ENCODE measurements at places on chromosomes 1 and 21.
A peak's percentile ranks its signal among the peaks of the same experiment; 100 is the strongest.

DNA sequence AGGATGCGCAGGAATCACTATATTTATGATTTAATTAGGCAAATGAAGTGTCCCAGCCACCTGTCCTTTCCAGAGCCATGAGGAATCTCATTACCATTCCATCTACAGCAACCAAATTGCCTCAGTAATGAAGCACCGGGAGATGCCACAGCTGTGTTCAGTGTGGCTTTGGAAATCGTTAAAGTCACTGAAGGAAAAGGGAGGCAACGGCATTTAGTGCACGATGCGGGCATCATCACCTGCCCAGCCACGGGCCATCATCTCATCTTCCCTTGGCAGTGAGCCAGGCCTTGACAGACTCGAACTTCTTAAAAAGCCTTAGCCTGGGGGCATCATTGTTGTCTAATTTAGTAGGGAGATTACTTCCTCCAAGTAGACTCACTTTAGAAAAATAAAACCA lies 67.8 kb downstream of the CNIH3 start:
- no peak for DNase-seq

DNA sequence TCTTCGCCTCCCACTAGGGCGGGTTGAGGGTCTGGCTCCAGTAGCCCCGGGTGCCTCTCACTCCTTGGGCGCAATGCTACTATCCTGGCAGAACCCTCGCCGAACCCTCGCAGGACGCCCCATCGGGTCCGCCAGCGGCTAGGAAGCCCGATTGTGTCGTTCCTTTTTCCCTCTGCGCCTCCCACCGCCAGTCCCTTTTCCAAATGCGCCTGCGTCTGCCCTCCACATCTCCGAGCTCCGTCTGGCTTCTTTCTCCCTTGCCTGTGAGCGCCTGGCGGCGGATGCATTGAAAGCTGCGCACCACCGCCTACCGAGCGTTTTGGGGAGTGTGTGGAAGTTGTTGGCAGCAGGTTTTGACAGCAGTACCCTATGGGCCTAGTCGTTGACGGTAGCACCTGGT lies 1.0 kb upstream of the DIRAS3 start:
- DNase-seq, result no peak

- DNase-seq, result no peak
These were observed 73.5 kb upstream of the NGF start for GRCh38 chr1:115411371-115412063.

DNA sequence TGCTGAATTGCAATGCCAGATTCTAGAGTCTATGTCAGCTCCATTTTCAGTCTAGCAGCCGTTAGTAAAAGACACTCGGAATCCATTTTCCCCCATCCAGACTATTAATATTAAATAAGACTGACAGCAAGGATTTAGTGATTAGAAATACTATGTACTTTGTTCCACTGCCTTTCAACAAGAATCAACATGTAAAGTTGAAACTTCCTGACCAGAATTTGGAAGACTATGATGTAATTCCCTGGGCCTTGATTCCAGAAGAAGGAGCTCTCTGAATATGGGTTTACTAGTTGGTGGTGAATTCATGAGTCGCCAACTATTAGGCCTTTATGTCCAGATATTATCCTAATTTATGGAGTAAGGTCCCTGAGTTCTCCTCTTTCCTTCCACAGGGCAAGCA lies 24.8 kb downstream of the KDM1A start:
- DNase-seq, result no peak

DNA sequence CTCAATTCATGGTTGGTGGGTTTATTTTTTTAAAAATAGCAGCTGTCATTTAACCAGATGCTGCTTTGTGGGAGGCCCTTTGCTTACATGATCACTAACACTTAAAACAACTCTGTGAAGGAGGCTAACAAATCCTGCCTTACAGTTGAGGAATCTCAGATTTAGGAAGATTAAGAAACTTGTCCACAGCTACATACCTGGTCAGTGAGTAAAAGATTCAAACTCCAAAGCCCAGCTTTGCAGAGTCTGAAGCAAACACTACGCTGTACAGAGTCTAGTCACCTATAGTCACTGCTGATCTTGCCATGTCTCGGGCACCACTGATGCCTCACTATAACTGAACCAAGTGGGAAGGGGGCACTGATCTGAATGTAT lies 535.4 kb downstream of the SMYD3 start:
- no peak for DNase-seq

DNA sequence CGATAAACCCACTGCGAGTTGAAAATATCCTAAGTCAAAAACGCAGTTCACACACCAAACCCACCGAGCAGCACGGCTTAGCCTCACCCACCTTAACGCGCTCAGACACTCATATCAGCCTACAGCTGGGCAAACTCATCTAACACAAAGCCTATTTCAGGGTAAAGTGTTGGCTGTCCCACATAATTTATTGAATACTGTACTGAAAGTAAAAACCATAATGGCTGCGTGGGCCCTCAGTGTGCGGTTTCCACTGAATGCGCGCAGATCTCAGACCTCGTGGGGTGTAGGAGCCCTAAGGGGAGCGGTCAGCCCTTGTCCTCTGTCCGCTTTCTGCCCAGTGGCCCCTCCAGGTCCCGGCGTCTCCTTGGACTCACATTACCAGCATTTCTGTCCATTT lies 157.6 kb upstream of the ARHGEF16 start:
- no peak for DNase-seq

DNA sequence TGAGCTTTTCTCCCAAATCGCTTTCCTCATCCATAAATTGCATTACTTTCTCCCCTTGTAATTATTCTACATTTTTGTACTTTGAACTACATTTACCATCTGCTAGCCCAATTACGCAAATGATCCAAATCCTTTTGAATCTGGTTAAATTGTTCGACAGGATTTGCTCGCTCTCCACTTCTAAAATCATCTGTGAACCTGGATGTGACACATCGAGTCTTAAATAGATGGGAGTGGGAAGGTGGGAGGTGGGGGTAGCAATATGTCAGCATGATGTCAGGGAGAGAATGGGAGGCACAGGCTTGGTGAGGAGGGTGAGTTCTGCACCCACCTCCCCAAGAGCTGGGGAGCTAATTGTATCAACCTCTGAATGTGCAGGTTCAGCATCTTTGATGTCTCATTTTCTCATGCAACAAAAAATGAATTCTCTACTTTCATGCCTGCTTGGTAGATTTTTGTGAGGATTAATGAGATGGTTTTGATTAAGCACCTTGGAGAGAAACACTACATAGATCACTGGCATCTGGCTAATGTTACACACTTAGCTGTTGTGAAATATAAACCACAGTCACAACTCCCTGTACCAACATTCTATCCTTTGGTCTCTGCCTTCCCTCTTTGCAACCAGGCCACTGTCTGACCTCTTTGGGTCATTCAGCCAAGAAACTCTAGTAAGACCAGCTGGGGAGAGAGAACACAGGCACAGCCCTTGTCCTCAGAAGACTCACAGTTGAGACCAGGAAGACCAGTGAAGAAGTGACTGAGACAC lies 165.1 kb downstream of the DAB1 start:
- DNase-seq, result no peak

DNA sequence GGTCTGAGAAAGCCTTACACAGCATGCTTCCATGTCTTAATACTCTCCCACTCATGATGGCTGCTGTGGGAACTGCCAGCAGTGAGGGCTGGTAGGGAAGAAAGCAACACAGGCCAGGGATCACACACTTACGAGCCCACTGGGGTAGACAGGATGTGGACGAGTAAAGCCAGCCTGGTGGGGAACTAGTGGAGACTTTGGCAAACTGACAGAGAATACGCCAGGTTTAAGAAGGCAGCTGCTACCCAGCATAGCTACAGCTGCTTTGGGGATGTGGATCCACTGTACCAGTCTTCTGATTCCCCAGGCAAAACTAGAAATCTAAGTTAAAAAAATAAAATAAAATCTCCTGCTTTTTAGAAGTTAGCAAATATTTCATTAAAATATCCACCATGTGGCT lies 664.0 kb downstream of the SMYD3 start:
- no peak for DNase-seq

DNA sequence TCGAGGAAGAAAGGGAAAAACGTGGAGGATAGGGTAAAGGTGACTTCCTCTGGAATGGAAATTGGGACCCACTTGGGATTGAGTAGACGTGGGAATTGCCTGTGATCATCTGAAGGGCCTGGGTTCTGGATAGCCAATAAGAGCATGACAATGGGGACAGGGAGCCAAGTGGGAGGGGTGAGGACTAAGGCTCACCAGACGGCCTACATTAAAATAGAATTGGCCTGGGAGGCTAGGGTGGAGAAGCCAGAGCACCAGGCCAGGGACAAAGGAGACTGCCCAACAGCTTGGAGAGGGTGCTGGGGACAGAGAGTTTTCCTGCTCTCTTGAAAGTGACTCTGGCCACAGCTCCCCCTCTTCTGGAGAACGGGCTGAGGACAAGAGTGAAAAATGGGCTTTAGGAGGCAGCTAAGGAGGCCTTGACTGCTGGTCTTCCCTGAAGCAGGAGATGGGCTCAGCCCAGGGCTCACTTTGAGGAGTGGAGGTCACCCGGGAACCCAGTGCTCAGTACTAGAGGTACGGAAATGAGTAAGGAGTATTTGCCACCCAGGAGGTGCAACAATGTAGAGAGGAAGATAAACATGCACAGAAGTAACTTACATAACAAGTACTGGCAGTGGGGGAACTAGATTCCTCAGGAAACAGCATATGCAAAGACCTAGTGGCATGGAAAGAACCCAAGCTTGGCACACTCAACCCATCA lies 18.8 kb downstream of the INKA2 start:
- no peak for DNase-seq

DNA sequence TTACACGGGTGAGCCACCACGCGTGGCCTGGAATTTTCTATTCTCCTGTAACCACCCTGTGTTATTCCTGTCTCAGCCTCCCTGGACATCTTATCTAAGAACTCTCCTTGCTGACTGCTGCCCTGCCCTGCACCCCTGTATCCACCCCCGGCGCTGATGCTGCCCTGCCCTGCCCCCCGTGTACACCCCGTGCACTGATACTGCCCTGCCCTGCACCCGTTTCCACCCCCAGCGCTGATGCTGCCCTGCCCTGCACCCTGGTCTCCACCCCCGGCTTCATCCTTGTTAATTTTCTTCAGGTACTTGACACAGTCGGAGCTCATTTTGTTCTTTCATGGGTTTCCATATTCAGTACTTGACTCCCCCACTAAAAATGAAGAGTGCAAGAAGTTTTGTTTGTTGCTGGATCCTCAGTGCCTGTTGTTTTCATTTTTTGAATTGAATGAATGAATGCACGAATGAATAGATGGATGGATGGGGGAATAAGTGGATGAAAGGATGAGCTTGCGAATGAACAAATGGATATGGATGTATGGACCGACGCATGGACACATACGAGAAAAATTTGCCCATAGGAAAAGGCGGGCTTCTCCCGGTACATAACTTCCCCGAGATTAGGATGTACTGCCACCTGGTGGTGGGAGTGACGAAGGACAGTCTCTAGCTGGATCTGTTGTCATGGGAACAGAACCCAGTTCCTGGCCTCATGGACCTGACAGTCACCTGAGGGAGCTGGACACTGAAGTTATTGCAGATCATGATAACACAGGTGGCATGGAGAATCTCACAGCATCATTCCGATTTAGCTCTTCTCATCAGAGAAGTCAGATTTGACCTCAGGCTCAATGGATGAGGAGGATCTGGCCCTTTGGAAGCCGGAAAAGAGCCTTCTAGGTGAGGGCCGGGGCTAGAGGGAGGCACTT lies 14.9 kb downstream of the AADACL4 start:
- peak; percentile 45 for DNase-seq

GRCh38 chr1:234331507-234331906 lies 41.7 kb upstream of the COA6 start:
- DNase-seq, result no peak

- DNase-seq, result no peak
These were observed 317.6 kb downstream of the DPYD start for GRCh38 chr1:97603218-97603617.

DNA sequence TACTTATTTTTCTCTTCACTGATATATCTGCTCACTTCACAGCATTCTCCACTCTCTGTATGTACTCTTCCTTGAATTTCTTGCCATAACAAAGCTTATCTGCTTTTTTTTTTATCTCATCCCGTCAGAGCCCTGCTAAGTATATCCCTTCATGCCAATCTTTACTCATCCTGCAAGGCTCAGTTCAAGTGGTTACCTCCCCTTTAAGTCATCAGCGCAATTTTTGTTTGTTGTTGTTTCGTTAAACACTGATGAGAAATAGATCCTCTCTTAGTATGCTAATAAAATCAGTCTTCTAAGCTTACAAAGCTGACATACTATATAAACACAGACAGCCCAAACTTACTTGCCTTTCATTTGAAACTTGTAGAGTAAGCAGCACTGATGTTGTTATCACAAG lies 17.8 kb downstream of the COL24A1 start:
- DNase-seq, result no peak

- no peak for DNase-seq
These were observed 12.5 kb upstream of the KCNA2 start for GRCh38 chr1:110618668-110619067.

- DNase-seq, result no peak
These were observed 39.5 kb upstream of the NEK7 start for GRCh38 chr1:198117267-198117666.

DNA sequence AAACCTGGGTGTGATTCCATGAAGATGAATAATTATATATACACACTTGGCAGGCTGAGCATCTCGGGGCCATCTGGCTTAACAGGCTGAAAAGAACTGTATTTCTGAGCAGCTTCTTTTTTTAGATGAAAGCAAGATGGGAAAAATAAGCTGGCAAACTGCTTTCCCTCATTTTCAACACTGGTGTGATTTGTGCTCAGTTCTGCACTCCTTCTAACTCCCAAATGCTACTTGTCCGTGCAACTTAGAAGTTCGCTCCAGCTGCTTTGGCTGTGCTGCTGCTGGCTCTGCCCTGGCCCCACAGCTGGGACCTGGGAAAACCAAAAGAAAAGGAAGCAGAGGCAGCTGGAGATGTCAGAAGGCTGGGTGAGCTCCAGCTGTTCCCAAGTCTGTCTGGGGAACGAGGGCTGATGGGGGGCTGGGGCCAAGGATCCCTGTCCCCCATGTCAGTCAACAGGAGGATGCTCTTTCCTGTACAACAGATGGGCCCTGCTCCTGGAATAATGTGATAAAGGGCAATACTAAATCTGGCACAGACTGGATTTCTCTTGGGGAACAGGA lies 44.9 kb downstream of the PAFAH2 start:
- DNase-seq, result no peak

- no peak for DNase-seq
These were observed 707 bp downstream of the PRCC start for GRCh38 chr1:156767879-156768604.

DNA sequence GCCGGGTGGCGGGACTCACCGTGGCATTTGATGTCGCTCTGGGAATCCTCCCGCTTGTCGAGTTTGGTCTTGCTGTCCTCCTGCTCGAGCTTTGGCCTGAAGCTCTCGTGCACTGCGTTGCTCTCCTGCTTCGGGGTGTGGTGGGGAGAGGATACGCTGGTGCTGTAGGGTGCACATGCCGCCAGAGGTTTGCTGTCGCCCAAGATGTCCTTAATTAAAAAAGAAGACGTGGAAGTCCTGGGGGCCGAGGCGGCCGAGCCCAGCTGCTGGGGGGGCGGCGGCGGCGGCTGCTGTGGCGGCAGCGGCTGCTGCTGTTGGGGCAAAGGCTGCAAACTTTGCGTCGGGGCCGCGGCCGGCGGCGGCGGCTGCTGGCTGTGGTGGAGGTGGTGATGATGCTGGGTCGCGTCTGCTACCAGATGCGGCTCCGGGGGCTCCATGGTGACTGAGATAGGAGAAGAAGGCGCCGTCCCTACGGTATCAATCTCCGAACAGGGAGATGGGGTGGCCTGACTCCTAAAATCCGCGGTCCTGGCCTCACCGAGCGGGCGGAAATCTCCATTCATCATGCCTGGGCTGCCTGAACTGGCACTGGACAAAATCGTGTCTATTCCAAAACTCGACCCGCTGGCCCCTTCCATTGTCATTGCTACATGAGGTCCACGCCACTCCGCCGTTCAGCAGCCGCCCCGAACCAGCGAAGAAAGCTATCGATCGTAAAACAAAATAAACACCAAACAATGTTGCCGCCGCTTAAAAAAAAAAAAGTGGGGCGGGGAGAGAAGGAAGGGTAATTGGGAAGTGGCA lies at the start of gene BARHL2:
BARHL2 (minus strand) TSS at position 751 of the 804 bp plus-strand sequence; CDS start at position 644, 107 bp downstream.
- no peak for DNase-seq

Measured in stimulated activated CD8-positive, alpha-beta memory T cell treated with anti-CD3 and anti-CD28 coated beads, Interleukin-7, amount 100 ng/mL, for 24 hours (primary cell).